ENCODE measurements at places on chromosomes 2 and 18. TPM values are rescaled to one million over a fixed set of nuclear protein-coding genes. Genes with fewer than 3 reads are reported as not detected.

- H3K27ac ChIP-seq: no peak overlapping the region
- no peak overlapping the region for H3K4me3 ChIP-seq
- no peaks in the 10 kb centered on the region for H3K36me3 ChIP-seq
- no peak for DNase-seq
- H3K27me3 ChIP-seq: no peaks in the 10 kb centered on the region
Observed at GRCh38 chr2:204024503-204024902, 87.9 kb downstream of the ICOS start.

GRCh38 chr2:165268754-165269153, 29.5 kb downstream of the SCN2A start:
- H3K36me3 ChIP-seq: no peaks in the 10 kb centered on the region
- H3K27ac ChIP-seq: no peak overlapping the region
- H3K27me3 ChIP-seq: no peaks in the 10 kb centered on the region
- H3K4me1 ChIP-seq: no peaks in the 10 kb centered on the region

Gene ROCK1
- total RNA-seq: 82.8 TPM

GRCh38 chr2:177275040-177275742, 10.7 kb upstream of the NFE2L2 start:
- no peaks in the 10 kb centered on the region for H3K4me1 ChIP-seq
- no peaks in the 10 kb centered on the region for H3K36me3 ChIP-seq
- no peak overlapping the region for H3K4me3 ChIP-seq
- H3K27me3 ChIP-seq: no peaks in the 10 kb centered on the region

Gene EFHD1
- 1.4 TPM for total RNA-seq

All from CD4-positive, alpha-beta memory T cell (primary cell).